ENCODE measurements at places on chromosomes 1 and 21. TPM values are rescaled to one million over a fixed set of nuclear protein-coding genes. Genes with fewer than 3 reads are reported as not detected.

C1orf74 gene
- total RNA-seq, result 3.2 TPM

FMOD gene
- total RNA-seq, result 27.9 TPM

DNA sequence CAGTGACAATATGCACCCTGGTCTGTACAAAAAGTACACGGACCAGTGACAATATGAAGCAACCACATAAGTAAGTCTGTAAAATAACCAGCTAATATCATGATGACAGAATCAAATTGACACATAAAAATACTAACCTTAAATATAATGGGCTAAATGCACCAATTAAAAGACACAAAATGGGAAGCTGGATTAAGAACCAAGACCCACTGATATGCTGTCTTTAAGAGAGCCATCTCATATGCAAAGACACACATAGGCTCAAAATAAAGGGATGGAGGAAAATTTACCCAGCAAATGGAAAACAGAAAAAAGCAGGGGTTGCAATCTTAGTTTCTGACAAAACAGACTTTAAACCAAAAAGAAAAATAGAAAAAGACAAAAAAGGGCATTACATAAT, 70.4 kb upstream of the VCAM1 start:
- DNase-seq, result no peak
- H3K36me3 ChIP-seq, result no peaks in the 10 kb centered on the region
- no peaks in the 10 kb centered on the region for H3K27me3 ChIP-seq
- no peaks in the 10 kb centered on the region for H3K4me1 ChIP-seq
- no peak overlapping the region for H3K27ac ChIP-seq

DNA sequence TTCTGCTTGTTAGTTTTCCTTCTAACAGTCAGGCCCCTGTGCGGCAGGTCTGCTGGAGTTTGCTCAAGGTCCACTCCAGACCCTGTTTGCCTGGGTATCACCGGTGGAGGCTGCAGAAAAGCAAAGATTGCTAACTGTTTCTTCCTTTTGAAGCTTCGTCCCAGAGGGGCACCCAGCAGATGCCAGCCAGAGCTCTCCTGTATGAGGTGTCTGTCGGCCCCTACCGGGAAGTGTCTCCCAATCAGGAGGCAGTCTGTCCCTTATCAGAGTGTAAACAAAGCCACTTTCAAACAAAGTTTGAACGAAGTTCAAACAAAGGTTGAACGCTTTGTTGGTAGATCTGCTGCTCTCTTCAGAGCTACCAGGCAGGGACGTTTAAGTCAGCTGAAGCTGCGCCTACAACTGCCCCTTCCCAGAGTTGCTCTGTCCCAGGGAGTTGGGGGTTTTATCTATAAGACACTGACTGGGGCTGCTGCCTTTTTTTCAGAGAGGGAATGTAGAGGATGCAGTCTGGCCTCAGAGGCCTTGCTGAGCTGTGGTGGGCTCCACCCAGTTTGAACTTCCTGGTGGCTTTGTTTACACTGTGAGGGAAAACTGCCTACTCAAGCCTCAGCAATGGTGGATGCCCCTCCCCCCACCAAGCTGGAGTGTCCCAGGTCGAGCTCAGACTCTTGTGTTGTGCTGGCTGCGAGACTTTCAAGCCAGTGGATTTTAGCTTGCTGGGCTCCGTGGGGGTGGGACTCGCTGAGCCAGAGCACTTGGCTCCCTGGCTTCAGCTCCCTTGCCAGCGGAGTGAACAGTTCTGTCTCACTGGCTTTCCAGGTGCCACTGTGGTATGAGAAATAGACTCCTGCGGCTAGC, 401.8 kb downstream of the SRGAP2C start:
- DNase-seq, result no peak
- H3K36me3 ChIP-seq, result no peaks in the 10 kb centered on the region
- no peak overlapping the region for H3K4me3 ChIP-seq
- H3K4me1 ChIP-seq, result no peaks in the 10 kb centered on the region

GRCh38 chr1:27912429-27912828, 22.4 kb upstream of the SMPDL3B start:
- DNase-seq, result no peak
- H3K4me1 ChIP-seq, result peaks cover 9% of the 10 kb centered on the region
- H3K36me3 ChIP-seq, result peaks cover 24% of the 10 kb centered on the region

Data from upper lobe of left lung (tissue), 6 donors.